ENCODE measurements at places on chromosomes 12 and 14. TPM values are rescaled to one million over a fixed set of nuclear protein-coding genes. Genes with fewer than 3 reads are reported as not detected.

DNA sequence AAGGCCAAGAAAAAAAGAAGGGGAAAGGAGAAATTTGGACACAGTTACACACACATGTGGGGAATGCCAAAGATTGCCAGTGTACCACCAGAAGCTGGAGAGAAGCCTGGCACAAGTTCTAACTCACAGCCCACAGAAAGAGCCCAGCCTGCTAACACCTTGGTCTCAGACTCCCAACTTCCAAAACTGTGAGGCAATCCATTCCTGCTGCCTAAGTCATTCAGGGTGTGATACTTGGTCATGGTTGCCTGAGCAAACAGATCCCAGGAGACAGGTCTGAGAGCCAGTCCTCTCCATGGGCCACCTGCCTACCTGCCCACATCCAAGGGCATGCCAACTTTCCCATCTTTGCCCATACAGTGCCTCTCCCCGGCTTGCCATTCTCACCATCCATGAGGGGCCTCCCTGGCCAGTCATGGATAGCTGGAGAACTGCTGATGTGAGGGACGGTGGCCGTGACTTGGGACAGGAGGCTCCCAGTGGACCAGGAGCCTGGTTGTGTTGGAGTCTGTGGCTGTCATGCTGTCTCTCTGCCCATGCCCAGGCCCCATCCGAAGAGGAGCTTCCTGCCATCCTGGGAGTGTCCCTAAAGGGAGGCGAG, 198.0 kb upstream of the RTL1 start:
- no peaks in the 10 kb centered on the region for H3K27me3 ChIP-seq
- no peak for DNase-seq
- no peaks in the 10 kb centered on the region for H3K36me3 ChIP-seq
- no peak overlapping the region for H3K4me3 ChIP-seq
- H3K4me1 ChIP-seq = peaks cover 9% of the 10 kb centered on the region

Gene RDH11
- 90.6 TPM for total RNA-seq

DNA sequence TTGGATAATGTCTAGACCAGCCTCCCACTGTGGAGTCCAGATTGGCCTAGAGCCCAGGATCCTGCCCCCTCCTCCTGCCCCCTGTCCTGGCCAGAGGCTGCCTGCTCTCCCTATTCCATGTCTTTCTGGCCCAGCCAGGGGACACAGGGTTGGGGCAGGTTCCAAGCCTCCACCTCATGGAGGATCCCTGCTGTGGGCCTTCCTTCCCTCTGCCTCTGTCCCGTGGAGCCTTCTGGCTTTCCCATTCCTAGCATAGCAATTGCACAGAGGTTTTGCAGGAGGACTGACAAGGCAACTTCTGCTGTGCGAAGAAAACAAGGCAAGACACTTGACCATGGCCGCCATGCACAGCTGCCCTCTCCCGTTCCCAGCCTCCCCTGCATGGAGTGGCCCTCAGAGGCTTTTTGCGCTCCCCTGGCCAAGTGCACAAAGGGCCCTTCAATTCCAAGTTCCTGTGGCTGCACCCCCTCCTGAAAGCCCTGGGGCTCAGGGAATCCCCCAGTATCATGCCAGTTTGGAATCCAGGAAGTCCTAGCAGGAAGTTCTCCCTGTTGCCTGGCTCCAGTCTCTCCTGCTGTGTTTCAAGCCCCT, 42.1 kb downstream of the KRT80 start:
- H3K4me3 ChIP-seq = no peak overlapping the region
- no peak overlapping the region for H3K27ac ChIP-seq
- peaks cover 16% of the 10 kb centered on the region for H3K4me1 ChIP-seq
- no peak for DNase-seq
- peaks cover 9% of the 10 kb centered on the region for H3K27me3 ChIP-seq

Gene CSRNP2
- 28.6 TPM for total RNA-seq

- H3K27me3 ChIP-seq = no peaks in the 10 kb centered on the region
- DNase-seq = no peak
- H3K4me1 ChIP-seq = no peaks in the 10 kb centered on the region
- H3K4me3 ChIP-seq = no peak overlapping the region
- H3K36me3 ChIP-seq = no peaks in the 10 kb centered on the region
Measured at GRCh38 chr12:40390980-40391379, 166.2 kb downstream of the LRRK2 start.

DNA sequence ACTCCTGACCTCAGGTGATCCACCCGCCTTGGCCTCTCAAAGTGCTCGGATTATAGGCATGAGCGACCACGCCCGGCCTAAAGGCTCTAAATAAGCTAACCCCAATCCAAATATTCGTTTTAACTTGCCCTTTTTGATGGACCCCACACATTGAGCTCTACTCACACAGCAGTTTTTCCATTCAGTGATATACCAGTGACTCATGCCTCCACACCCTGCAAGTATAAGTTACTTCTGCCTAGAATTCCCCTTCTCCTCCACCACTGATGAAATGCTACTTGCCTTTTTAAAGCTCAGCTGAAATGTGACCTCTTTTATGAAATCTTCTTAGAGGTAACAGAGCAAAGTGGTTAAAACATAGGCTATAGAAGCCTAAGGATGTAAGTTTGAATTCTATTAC, 68.8 kb downstream of the EXOC5 start:
- no peaks in the 10 kb centered on the region for H3K27me3 ChIP-seq
- H3K36me3 ChIP-seq = no peaks in the 10 kb centered on the region
- DNase-seq = no peak

- peak; percentile 12 for DNase-seq
- peaks cover 6% of the 10 kb centered on the region for H3K4me1 ChIP-seq
- H3K27ac ChIP-seq = no peak overlapping the region
- no peaks in the 10 kb centered on the region for H3K27me3 ChIP-seq
Measured at GRCh38 chr14:59004012-59004411, 184.5 kb upstream of the DAAM1 start.

Gene TAMALIN
- total RNA-seq = 7.4 TPM

Gene KRT6A
- total RNA-seq = not detected

- no peaks in the 10 kb centered on the region for H3K4me1 ChIP-seq
- H3K27ac ChIP-seq = no peak overlapping the region
- no peak overlapping the region for H3K4me3 ChIP-seq
- DNase-seq = no peak
Measured at GRCh38 chr12:114294303-114294685, 111.7 kb downstream of the TBX5 start.

Gene CLEC2A
- not detected for total RNA-seq

Gene GLI1
- total RNA-seq = 0.12 TPM

DNA sequence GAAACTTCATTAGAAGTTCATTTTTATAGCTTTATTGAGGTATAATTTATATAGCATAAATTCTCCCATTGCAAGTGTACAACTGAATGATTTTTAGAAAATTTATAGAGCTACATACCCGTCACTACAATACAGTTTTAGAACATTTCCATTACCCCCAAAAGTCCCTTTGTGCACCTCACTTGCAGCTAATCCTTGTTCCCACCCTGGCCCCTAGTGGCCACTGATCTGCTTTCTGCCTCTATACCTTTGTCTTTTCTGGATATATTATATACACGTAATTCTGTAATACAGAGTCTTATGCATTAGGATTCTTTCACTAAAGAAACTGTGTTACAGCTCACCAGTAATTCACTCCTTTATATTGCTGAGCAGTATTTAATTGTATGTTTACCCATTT, 145.1 kb upstream of the DIO2 start:
- no peak overlapping the region for H3K27ac ChIP-seq
- H3K36me3 ChIP-seq = no peaks in the 10 kb centered on the region
- peak; percentile 49 for DNase-seq
- no peaks in the 10 kb centered on the region for H3K4me1 ChIP-seq

- no peaks in the 10 kb centered on the region for H3K27me3 ChIP-seq
- DNase-seq = no peak
- no peak overlapping the region for H3K4me3 ChIP-seq
- no peak overlapping the region for H3K27ac ChIP-seq
- H3K4me1 ChIP-seq = no peaks in the 10 kb centered on the region
- no peaks in the 10 kb centered on the region for H3K36me3 ChIP-seq
Measured at GRCh38 chr12:12338527-12339168, 11.4 kb downstream of the MANSC1 start.

GRCh38 chr14:75018694-75019093, 16.0 kb downstream of the EIF2B2 start:
- no peaks in the 10 kb centered on the region for H3K36me3 ChIP-seq
- no peak for DNase-seq
- no peak overlapping the region for H3K27ac ChIP-seq
- H3K4me1 ChIP-seq = no peaks in the 10 kb centered on the region
- no peak overlapping the region for H3K4me3 ChIP-seq

DNA sequence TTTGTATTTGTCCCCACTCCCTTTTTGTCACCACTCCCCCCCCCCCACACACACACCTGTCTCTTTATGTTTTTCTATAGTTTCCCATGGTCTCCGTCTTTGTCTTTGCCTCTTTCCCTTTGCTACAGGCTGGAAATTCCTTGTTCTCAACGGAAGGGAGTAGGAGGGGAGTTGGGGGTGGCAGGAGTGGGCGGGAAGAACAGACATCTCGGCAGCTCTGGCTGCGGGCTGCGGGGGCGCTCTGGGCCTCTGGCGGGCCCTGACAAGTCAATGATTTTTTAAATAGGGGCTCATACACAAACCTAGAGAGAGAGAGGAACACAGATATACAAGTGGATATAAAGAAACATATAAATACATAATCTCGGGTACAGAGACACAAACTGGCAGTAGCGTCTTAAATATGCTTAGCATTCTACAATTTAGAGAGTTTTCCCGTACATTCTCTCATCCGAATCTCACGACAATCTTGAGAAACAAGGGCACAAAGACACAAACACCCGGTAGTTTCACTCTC, 2.4 kb upstream of the NAB2 start:
- peak overlapping the region; percentile 74 for H3K4me3 ChIP-seq
- peak; percentile 90 for DNase-seq
- H3K27ac ChIP-seq = peak overlapping the region; percentile 85
- peaks cover 18% of the 10 kb centered on the region for H3K4me1 ChIP-seq
- H3K36me3 ChIP-seq = no peaks in the 10 kb centered on the region

Gene NOVA1
- total RNA-seq = 37.9 TPM

Gene RHOJ
- total RNA-seq = not detected

GRCh38 chr14:101772770-101773169, 11.3 kb downstream of the PPP2R5C start:
- H3K27me3 ChIP-seq = no peaks in the 10 kb centered on the region
- no peaks in the 10 kb centered on the region for H3K4me1 ChIP-seq
- no peaks in the 10 kb centered on the region for H3K36me3 ChIP-seq
- no peak for DNase-seq
- no peak overlapping the region for H3K27ac ChIP-seq

GRCh38 chr12:54375259-54375579, 9.3 kb downstream of the ZNF385A start:
- H3K36me3 ChIP-seq = no peaks in the 10 kb centered on the region
- H3K27me3 ChIP-seq = no peaks in the 10 kb centered on the region
- peaks cover 16% of the 10 kb centered on the region for H3K4me1 ChIP-seq
- no peak overlapping the region for H3K4me3 ChIP-seq
- no peak overlapping the region for H3K27ac ChIP-seq

GRCh38 chr12:127260999-127261398, 1006.0 kb upstream of the TMEM132C start:
- H3K36me3 ChIP-seq = no peaks in the 10 kb centered on the region
- H3K27ac ChIP-seq = no peak overlapping the region
- no peaks in the 10 kb centered on the region for H3K4me1 ChIP-seq
- no peaks in the 10 kb centered on the region for H3K27me3 ChIP-seq

GRCh38 chr12:116148844-116149243, 128.6 kb downstream of the MED13L start:
- no peak overlapping the region for H3K27ac ChIP-seq
- peaks cover 38% of the 10 kb centered on the region for H3K4me1 ChIP-seq
- no peak overlapping the region for H3K4me3 ChIP-seq
- H3K36me3 ChIP-seq = no peaks in the 10 kb centered on the region
- DNase-seq = no peak
- H3K27me3 ChIP-seq = no peaks in the 10 kb centered on the region

GRCh38 chr12:53046655-53047220, 3.1 kb upstream of the TNS2 start:
- peak; percentile 72 for DNase-seq
- no peak overlapping the region for H3K27ac ChIP-seq
- H3K36me3 ChIP-seq = no peaks in the 10 kb centered on the region
- peaks cover 56% of the 10 kb centered on the region for H3K4me1 ChIP-seq
- H3K27me3 ChIP-seq = peaks cover 18% of the 10 kb centered on the region

Measured in neural progenitor cell (in vitro differentiated cells).